ENCODE measurements at places on chromosomes 4 and X. TPM values are rescaled to one million over a fixed set of nuclear protein-coding genes. Genes with fewer than 3 reads are reported as not detected.
A peak's percentile ranks its signal among the peaks of the same experiment; 100 is the strongest.

Gene ZNF330
- total RNA-seq, result 5.5 TPM

Gene MPC1L
- not detected for total RNA-seq

Gene HSD17B13
- 1.3 TPM for total RNA-seq

Gene PAQR3
- 3.1 TPM for total RNA-seq

Gene CXXC4
- not detected for total RNA-seq

Gene LRIT3
- 0.18 TPM for total RNA-seq

DNA sequence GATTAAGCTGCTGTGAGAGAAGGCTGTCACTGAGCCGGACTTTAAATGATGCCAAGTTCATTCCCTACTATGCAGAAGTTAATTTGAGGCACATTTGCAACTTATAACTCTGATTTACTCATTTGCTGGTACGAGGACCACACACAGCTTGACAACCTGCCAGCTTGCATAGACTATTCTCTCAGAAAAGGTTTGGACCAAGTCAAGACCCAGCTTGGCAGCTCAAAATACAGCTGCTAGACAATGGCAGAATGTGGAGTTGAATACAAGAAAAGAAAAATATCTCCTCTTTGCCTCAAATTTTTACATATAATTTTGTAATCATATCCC lies 338.9 kb downstream of the DHX15 start:
- peak; percentile 24 for DNase-seq

GRCh38 chrX:153628129-153628528 lies 18.9 kb upstream of the DUSP9 start:
- no peak for DNase-seq

DNA sequence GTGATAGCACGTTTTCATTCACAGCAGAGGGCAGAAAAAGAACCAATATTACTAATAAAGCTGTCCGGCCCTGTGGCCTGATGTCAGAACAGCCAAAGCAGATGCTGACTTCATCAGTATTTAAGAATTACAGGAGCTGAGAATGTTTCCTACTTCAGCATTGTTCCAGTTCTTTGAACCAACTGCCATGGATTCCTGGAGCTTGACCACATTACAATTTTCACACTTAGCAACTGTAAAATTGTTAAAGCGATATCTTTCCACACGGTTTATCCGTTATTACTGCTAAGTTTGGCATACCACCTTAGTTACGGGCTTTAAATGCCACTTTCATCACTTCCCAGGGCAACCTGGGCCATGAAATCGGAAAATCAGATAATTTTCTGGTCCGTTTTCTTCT lies 118.2 kb downstream of the EPHA5 start:
- no peak for DNase-seq

- no peak for DNase-seq
Measured at GRCh38 chrX:41722816-41723618, 964 bp upstream of the GPR82 start.

DNA sequence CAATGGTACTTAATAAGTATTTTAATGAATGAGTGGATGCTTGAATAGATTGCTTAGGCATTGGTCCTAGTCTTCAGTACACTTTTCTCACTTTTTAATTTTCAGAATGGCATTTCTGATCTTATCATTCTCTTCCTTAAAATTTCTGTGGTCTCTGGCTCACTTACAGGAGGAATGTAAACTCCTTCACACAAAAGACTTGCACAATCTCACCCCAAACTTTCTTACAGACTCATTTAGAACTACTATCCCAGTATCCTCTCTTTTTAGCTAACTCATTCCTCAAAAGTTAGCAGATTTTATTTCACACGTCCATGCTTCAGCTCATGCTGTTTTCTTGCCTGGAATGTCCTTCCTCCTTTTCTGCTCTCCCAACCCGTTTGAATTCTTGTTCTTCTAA lies 350.1 kb downstream of the GRXCR1 start:
- DNase-seq, result no peak

DNA sequence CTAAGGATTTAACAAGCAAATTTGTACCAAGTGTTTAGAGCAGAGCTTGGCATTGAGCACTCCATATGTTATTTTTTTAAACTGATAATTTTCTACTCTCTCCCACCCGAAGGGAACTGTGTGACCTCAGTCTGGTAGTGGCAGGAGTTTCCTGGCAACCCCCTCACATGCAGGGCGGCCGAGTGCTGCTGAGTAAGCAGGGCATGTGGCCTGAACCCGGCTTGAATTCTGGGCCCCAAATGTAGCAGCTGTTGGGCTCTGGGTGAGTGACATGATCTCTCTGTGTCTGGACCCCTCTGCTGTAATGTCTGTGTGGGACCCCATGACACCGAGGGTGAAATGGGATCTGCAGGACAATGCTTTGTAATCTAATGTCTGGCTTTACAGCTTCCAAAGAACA lies 13.6 kb upstream of the C4orf50 start:
- peak; percentile 36 for DNase-seq

DNA sequence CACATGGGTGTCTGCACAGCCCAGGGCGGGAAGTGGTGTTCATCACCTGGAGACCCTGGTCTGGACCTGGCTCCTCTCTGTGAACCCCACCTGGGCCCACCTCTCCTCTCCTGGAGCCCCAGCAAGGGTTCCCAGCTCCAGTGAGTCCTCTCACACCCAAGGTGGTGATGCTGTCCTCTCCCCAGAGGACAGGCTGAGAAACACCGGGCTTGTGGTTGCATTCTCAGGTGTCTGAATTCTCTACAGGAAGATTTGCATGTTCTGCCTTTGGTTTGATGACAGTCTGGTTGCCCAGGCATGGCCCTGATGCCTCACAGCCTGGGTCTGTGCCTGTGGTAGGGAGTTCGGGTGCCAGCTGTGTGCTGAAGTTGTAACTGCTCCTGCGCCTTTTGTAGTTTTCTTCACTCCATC lies 3.8 kb downstream of the MAEA start:
- DNase-seq, result no peak

DNA sequence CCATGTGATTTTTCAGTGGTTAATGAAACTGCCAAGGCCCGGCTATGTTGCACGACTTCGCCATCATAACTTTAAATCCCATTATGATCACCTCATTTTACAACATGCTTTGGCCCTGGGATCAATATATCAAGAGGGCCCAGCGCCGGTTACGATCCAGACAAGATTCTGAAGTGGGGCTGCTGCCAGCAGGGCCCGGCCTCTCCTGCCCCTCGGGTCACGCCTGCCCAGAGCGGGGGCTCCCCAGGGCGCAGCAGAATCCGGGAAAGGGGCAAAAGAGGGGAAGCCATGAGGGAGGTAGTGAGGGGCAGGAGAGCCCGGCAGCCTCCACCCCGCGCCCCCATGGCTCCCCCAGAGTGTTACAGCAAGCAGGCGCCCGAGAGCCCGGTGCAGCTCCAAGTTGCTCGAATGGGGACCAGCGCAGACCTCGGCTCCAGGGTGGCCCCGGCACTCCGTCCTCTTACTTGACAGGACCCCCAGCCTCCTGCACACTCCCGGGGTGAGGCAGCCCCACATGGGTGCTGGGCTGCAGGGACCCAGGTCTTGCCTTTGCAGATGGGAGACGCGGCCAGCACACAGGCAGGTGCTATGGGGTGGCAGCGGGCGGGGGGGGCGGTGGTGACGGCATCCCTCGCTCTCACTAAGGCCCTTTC lies 129.8 kb upstream of the NKX1-1 start:
- DNase-seq, result no peak

DNA sequence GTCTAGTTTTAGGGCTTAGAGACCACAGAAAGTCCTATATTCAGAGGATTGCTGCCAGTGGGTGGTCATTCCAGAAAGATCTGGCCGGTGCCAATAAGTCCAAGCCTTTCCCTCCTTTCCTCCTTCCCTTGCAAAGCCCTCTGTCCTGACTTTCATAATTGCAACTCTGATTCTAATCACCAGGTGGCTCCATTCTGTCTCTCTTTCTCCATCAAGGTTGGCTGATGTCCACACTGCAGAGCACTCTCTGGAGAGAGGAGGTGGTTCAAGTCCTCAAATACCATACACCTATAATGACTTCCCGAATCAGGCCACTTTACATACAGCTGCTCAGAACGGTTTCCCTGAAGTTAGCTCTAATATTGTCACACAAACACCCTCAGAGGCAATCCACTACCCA lies 22.4 kb upstream of the ARMCX4 start:
- peak; percentile 14 for DNase-seq

GRCh38 chr4:64158648-64159326 lies 250.5 kb downstream of the TECRL start:
- DNase-seq, result peak; percentile 81

- DNase-seq, result peak; percentile 32
Measured at GRCh38 chr4:77413766-77414165, 191.9 kb upstream of the CXCL13 start.

DNA sequence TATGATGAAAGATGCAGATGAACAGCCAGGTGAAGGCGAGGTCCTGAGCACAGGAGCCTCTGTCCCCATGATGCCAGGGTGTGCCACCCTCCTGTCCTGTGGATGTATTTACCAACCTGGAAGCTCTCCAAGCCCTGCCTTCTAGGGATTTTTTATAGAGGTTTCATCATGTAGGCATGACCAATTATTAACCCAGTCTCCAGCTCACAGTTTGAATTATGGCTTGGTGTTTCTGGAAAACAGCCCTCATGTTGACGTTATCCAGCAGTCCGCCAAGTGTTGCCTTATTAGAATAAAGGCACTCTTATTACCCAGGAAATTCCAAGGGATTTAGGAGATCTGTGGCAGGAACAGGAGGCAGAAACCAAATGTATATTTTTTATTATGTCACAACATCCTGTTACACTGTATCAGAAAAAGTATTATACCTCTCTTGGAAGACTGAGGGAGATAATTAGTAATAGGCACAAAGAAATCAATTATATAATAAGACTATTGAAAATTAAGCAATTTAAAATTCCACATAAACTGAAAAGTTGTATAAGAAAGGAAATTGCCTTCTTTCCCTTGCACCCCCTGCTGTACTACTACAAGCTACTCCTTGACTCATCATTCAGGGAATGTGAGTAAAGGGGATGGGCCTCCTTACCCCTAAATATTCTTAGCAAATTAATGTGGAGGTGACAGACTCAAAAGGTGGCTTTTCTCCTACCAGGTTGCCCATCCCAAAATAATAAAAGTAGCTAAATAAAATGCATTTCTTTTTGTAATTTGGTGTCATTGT lies 129.6 kb downstream of the ZNF330 start:
- peak; percentile 45 for DNase-seq

DNA sequence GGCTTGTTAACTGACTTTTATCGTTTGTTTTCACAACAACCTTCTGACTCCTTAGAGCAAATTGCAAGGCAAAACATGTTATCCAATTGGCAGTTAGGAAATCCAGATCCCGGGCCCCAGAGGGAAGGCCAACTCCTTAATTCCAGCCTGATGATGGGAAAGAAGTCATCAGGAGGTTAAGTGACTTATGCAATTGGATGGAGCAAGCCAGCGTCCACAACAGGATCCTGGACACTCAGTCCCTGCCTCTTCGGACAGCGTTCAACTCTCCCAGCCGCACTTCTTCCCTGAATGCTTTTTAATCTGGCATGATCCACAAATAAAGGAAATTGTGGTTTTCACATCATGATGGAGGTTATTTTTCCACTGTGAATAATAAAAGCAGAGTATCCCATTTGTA lies 310.1 kb downstream of the RAB28 start:
- DNase-seq, result peak; percentile 69

- DNase-seq, result no peak
Measured at GRCh38 chr4:31791666-31792065, 1071.5 kb downstream of the PCDH7 start.

DNA sequence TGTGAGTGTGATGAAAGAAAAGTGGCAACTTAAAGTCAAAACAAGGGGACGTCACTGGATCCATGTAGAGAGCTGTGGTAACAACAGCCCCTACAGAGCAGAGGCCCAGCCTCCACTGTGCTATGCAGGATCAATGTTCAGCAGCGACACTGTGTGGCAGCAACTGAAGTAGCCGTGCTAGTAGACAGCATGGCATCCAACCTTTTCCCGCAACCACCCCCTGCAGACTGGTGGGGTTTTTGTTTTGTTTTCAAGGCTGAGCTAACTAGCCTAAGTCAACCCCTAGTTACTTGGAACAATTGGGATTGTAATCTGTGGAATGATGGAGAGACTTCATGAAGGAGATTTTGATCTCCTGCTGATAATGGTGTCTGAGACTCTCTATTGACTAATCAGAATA lies 44.4 kb upstream of the PPARGC1A start:
- no peak for DNase-seq

DNA sequence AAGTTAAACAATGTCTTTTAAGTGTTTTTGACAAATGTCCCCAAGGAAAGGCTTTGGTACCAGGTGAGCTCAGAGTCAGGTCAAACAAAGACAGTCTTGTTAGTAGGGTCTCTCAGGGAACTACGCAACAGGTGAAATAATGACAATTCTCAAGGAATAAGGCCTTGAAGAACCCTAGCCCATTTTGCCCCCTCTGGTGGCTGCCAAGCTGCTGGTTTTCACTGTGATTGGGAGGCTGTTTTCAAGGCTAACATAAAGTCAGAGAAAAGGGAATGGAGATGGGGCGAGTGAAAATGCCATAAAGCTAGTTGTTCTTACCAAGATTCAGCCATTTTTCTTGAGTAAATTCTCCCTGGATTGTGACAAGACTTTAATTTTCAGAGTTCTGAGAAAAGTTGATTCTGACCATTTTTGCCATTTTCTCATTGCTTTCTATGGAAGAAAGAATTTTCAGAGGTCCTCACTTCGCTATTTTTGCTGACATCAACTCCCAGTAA lies 58.7 kb downstream of the RWDD4 start:
- DNase-seq, result peak; percentile 40

DNA sequence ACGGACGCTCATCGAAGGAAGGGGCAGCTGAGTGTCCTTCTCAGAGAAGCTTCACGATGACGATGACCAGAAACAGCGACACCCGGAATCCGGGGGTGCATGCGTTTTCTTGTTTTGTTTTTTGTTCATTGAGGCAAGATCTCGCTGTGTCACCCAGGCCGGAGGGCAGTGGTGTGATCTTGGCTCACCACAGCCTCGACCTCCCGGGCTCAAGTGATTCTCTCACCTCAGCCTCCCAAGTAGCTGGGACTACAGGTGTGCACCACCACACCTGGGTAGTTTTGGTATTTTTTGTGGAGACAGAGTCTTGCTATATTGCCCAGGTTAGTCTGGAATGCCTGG lies 19.8 kb downstream of the DGKQ start:
- DNase-seq, result no peak

- DNase-seq, result peak; percentile 98
Measured at GRCh38 chrX:51892921-51893745, at the start of gene MAGED1. Gene MAGED1, plus strand, starts transcription at chrX:51893623. Its CDS starts 682 bp downstream, at chrX:51894305.

GRCh38 chrX:17435476-17435875 lies 60.5 kb downstream of the NHS start:
- no peak for DNase-seq

DNA sequence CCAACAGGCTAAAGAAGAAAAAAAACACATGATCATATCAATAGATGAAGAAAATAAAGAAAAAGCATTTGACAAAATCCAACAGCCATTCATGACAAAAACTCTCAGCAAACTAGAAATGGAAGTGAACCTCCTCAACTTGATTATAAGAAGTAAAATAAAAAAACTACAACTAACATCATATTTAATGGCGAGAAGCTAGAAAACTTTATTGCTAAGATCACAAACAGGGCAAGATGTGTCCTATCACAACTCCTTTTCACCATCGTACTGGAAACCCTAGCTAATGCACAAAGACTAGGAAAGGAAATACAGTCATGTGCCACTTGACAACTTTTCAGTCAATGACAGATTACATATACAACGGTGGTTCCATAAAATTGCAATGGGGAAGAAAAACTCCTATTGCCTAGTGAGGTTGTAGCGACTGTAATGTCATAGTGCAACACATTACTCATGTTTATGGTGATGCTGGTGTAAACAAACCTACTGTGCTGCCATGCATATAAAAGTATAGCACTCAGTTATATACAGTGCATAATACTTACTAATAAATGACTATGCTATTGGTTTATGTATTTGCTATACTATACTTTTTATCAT lies 12.1 kb upstream of the MANBA start:
- DNase-seq, result no peak

- DNase-seq, result no peak
Measured at GRCh38 chr4:41572956-41573355, 35.0 kb downstream of the LIMCH1 start.

GRCh38 chr4:78756776-78757175 lies 19.4 kb upstream of the BMP2K start:
- no peak for DNase-seq

Measured in stomach (tissue), 19 donors.